ENCODE measurements at places on chromosomes 3 and 15. TPM values are rescaled to one million over a fixed set of nuclear protein-coding genes. Genes with fewer than 3 reads are reported as not detected.

DNA sequence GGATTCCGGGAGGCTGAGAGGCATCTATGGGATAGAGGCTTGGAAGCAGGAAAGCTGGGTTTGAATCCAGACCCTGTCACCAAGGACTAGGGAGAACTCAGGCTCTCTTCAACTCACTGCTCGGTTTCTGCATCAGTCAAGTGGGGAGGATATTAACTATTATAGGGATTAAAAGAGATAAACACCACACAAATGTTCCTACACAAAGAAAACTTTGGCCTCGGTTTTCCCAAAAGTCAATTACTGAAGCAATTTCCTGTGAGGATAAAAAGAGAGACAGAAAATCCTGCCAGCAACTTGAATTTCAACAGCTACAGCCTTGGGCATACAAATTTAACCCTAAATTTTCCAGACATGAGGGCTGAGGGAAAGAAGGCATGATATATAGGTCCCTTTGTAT, 36.0 kb downstream of the ITGB5 start:
- DNase-seq: no peak

DNA sequence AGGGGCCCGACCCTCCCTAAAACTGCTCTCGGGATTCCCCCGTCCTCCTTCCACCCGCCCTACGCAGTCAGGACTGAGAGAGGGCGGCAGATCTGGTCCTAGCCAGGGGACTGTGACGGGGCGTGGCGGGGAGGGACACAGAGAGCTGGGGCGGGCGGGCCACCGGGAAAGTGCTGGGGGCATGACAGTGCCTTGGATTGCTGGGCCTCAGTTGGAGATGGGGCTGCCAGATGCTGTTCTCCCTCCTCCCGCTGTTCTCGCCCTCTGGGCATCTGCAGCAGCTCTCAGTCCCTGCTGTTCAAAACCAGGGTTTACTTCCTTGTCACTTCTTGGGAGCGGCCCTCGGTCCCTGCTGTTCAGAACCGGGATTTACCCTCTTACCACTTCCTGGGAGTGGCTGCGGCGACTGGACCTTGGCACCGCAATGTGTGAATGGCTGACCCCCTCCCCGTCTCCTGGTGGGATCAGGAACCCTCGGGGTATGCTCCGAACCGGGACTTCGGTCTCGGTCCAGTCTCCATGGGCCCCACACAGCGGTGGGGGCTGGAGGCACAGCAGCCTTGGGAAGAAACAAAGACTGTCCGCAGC, 1.8 kb upstream of the RPP25 start:
- no peak for DNase-seq

- DNase-seq: no peak
Observed at GRCh38 chr3:152097770-152098169, 171.0 kb upstream of the MBNL1 start.

DNA sequence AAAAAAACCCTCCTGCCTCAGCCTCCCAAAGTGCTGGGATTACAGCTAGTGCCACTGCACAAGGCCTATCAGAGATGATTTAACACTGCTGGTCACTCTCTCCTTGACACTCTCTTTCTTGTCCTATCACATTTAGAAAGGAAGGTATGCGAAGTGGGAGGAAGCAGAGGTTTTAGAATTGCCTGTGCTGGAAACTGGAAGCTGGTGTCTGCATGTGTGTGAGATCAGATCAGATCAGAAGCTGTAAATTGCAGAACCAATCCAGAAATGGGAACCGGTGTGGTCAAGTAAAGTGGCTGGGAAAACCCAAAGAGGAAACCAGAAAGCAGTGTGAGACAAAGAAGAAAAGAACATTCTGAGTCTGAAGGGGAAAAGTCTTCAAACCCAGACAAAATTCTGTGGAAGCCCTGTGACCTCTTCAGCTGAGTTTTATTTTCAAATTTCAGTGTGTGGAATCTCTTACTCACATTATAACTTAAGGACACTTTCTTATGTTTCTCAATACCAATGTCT, 2.8 kb downstream of the EFHB start:
- DNase-seq: no peak

- no peak for DNase-seq
Observed at GRCh38 chr3:11254876-11255275, 17.3 kb upstream of the ATG7 start.

- no peak for DNase-seq
Observed at GRCh38 chr3:178055939-178056338, 480.3 kb upstream of the KCNMB2 start.

DNA sequence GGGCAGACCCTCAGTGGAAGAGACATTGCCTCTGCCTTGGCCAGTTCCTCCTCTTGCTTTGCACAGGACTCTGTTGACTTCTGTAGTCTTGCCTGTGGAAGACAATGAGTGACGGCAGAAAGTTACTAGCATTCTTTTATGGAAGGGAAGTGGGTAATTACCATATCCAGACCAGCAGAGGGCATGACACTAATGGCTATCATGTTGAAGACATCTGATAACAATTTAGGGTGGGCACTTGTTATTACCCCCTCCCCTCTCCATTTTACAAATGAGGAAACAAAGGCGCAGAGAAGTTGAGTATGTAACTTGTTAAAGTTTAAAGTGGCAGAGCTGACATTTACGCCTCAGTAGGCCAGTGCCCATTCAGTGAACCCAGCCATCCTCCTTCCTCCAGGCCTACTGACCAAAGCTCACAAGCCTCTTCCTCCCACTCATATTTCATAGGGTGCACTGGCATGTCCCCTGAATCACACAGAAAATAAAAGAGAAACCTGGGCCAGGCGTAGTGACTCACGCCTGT, 48.2 kb upstream of the FMN1 start:
- no peak for DNase-seq

- no peak for DNase-seq
Observed at GRCh38 chr3:129103296-129103695, 18.3 kb downstream of the RAB43 start.

DNA sequence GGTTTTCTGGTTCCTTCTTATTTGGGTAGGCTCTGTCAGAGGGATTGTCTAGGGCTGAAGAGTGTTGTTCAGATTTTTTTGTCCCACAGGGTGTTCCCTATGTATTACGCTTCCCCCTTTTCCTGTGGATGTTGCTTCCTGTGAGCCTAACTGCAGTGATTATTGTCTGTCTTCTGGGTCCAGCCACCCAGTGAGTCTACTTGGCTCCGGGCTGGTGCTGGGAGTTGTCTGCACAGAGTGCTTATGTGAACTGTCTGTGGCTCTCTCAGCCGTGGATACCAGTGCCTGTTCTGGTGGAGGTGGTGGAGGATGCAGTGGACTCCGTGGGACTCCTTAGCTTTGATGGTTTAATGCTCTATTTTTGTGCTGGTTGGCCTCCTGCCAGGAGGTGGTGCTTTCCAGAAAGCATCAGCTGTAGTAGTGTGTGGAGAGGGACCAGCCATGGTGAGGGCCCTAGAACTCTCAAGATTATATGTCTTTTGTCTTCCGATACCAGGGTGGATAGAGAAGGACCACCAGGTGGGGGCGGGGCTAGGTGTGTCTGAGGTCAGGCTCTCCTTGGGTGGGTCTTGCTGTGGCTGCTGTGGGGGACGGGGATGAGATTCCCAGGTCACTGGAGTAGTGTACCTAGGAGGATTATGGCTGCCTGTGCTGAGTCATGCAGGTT, 53.8 kb downstream of the CCDC66 start:
- no peak for DNase-seq

GRCh38 chr15:77649017-77649416, 16.3 kb upstream of the LINGO1 start:
- no peak for DNase-seq

DNA sequence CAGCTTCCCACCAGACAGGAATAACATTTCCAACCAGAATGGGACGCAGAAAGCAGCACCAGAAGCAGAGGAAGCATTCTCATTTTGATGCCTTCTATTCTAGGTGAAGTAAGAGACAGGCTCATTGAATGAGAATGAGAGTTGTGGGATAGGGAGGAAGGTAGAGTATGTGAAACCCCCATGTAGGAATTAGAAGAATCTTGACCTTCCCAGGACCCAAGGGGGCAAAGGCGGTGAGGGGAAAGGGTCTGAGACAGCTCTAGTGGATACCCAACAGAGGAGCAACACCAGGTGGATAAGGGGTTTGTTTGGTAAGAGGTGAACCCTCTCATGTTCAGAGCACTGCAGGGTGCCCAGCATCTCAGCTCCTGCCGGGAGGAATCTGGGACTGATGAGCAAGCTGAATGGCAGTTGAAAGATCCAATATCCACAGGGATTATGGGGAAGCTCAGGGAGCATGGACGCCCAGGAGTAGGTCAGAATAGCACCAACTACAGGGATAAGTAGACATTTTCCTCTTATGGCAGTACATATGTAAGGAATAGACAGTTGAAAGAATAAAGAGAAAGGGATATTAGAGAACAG, 77.0 kb downstream of the PLCL2 start:
- no peak for DNase-seq

DNA sequence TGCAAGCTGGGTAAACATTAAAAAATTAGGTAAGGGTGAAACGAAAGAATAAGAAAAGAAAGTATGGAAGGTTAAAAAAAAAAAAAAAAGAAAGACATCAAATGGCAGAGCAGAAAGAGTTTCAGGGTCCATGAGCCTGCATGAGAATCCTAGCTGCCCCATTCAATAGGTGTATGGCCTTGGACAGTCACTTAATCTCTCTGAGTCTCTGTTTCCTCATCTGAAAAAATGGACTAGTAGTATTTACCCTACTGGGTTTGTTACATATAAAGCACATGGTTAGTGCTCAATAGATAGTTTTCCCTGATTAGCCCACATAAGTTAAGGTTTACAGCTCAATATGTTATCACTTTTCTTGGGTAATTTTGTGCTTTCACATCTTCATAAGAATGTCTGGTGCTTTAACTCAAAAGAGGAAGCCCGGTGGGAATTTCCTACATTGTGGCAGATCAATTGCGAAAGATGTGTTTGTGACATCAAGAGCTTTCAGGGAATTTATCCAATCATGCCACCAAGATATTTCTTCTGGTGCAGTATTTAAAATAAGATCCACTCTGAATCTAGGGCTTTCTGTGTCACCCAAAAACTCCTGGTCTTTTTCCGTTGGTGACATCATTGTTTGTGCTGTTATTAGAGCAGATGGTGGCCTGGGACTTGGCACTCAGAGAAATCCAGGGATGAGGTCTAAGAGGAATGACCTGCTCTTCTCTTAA, 57.2 kb upstream of the UBE2E1 start:
- no peak for DNase-seq

DNA sequence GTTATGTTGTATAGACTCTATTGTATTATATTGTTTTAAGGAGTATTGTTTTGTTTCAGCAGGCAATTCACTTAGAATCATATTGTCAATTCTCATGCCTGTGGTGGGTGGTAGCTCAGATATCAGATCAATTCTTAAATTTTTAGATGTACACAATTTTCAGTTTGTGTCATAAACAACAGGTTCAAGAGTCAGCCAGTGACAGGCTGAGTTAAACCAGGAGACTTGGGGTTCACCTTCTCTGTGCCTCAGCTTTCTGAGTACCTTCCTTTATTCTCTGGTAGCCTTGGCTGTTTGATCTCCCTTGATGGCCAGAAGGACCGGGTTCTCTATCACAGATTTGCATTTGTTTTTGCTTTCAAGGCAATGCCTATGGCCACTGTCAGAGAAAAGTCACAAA, 199.9 kb upstream of the KCNMB2 start:
- no peak for DNase-seq

- DNase-seq: no peak
Observed at GRCh38 chr3:49248840-49249227, 28.2 kb downstream of the C3orf62 start.

GRCh38 chr3:65894679-65895453, 143.9 kb downstream of the MAGI1 start:
- no peak for DNase-seq

DNA sequence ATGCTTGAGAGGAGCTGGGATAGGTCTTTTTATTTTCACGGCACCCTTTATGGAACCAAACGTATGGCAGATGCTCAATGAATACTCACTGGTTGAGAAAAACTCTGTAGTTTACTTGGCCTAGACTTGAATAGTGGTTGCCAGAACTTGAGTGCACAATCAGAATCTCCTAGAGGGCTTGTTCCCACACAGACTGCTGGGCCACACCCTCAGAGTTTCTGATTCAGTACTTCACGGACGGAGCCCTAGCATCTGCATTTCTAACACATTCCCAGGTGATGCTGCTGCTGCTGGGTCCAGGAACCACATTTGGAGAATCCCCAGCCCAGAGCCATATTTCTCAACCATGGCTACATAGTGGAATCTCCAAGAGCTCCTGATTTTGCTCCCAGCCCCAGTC, 24.6 kb downstream of the CA12 start:
- no peak for DNase-seq

DNA sequence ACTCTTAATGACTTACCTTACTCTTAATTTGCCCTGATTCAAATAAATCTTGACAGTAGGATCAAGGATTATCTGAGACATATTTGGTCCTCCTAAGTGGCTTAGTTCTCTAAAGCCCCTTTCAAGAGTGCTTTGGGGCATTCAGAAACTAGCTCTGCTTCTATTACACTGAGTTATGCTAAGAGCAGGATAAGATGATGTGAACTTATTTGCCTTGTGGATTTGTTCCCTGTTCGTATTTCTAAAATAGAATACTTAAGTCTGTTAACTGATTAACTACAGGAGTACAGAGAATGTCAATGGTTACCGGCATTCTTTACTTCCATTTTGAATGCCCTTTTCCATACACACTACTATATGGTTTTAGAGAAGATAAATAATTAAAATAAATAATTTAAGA, 14.8 kb upstream of the FRMD4B start:
- DNase-seq: no peak

GRCh38 chr15:85019815-85020590, 38.3 kb downstream of the PDE8A start:
- DNase-seq: no peak

DNA sequence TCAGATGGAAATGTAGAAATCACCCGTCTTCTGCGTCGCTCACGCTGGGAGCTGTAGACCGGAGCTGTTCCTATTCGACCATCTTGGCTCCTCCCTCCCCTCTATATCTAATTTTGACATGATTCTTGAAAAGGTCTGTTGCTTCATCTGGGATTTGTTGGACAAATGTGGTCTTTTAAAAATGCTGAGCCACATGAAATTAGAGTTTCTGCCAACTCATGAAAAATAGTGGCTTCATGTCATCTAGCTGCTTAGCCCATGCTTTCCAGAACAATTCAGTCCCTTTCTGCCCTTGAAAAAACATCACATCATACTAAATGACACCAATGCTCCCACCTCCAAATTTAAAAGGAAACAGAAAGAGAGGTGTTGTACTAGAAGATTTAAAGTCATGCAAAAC, 148.6 kb upstream of the EIF1B start:
- DNase-seq: no peak

DNA sequence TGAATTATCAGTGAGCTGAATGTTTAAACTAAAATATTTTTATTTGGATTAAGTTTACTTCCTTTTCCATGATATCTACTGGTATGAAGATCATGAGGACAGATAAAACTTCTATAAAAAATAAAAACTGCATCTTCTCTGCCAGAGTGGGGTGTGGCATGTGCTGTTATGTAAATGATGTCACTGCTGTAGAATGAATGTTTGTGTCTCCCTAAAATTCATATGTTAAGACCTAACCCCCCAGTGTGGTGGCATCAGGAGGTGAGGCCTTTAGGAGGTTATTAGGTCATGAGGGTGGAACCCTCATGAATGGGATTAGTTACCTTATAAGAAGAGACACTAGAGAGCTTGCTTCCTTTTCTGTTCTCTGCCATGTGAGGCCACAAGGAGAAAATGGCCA, 178.7 kb upstream of the DPH6 start:
- DNase-seq: no peak

The CACNA2D2 gene
- total RNA-seq: 10.2 TPM

The CTXN2 gene
- not detected for total RNA-seq

The C3orf22 gene
- not detected for total RNA-seq

The HCLS1 gene
- total RNA-seq: 1.6 TPM

The GOLGA6B gene
- total RNA-seq: 0.10 TPM

The TRMT10C gene
- total RNA-seq: 36.4 TPM

The GOLGA6D gene
- total RNA-seq: 0.12 TPM

The BHLHE40 gene
- total RNA-seq: 81.6 TPM

The DLL4 gene
- 1.5 TPM for total RNA-seq

The GNB4 gene
- total RNA-seq: 0.10 TPM

The CLRN1 gene
- total RNA-seq: not detected

Data from HCT116 (cell line).